Esophagus mucosa (tissue), 1 donor: ENCODE measurements at places on chromosomes 2 and 18. TPM values are rescaled to one million over a fixed set of nuclear protein-coding genes. Genes with fewer than 3 reads are reported as not detected.

The TSPYL6 gene
- total RNA-seq: not detected

The TCF23 gene
- not detected for total RNA-seq

- ATAC-seq: no peak
Measured at GRCh38 chr2:61006486-61007105, 10.9 kb upstream of the PEX13 start.

GRCh38 chr2:148130581-148130980 is 109.7 kb downstream of the MBD5 start:
- no peak for ATAC-seq

DNA sequence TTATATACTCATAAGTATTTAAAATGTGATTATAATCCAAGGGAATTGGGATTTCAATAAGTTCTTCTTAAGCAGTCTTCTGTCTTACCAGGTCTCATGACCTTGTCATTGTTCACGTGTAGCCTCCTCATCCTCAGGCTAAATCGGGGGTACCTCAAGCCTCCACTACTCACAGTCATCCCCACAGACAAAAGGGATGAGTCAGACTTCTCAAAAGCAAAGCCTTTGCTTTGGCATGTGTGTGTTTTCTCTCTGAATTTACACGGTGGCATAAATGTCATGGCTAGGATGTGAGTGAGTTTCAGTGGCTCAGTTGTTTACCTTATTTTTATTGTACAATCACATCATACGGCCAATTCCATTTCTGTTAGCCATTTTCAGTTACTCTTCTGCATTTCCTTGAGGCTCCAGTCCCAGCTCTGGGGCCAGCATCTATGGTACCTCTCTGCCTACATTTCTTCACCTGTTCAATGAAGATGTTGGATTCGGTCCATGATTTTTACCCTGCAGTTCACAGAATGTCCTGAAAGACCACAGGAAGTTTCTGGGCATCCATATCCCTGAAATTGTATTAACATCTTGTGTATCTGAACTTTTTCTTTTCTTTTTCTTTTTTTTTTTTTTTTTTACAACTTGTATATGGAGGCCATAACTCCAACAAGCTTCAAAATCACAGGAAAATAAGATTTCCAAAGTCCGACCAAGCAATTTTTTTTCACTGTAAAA is 195.3 kb downstream of the FHOD3 start:
- no peak for ATAC-seq
